Activated naive CD4-positive, alpha-beta T cell treated with anti-CD3 and anti-CD28 coated beads for 36 hours (primary cell): ENCODE measurements at places on chromosomes 5 and 9. TPM values are rescaled to one million over a fixed set of nuclear protein-coding genes. Genes with fewer than 3 reads are reported as not detected.

GRCh38 chr5:178595750-178596149 is 5.6 kb upstream of the COL23A1 start:
- H3K4me1 ChIP-seq = peaks cover 3% of the 10 kb centered on the region
- no peak for DNase-seq
- no peak overlapping the region for H3K4me3 ChIP-seq
- H3K27me3 ChIP-seq = peaks cover 9% of the 10 kb centered on the region
- H3K36me3 ChIP-seq = peaks cover 36% of the 10 kb centered on the region

GRCh38 chr5:181259974-181260719 is 796 bp downstream of the TRIM52 start:
- DNase-seq = no peak
- peaks cover 42% of the 10 kb centered on the region for H3K4me1 ChIP-seq
- H3K27ac ChIP-seq = peak overlapping the region; percentile 94
- H3K27me3 ChIP-seq = no peaks in the 10 kb centered on the region
- H3K36me3 ChIP-seq = peaks cover 26% of the 10 kb centered on the region

- no peaks in the 10 kb centered on the region for H3K27me3 ChIP-seq
- no peak for DNase-seq
- H3K4me3 ChIP-seq = no peak overlapping the region
- no peaks in the 10 kb centered on the region for H3K4me1 ChIP-seq
Observed at GRCh38 chr5:93164690-93165089, 416.3 kb downstream of the NR2F1-AS1 start.

The SLC6A3 gene
- total RNA-seq = not detected

The LCN9 gene
- total RNA-seq = not detected

The WDR38 gene
- total RNA-seq = not detected

The SLC45A2 gene
- not detected for total RNA-seq

The BSPRY gene
- 7.7 TPM for total RNA-seq
